ENCODE measurements at places on chromosomes 5 and 9. TPM values are rescaled to one million over a fixed set of nuclear protein-coding genes. Genes with fewer than 3 reads are reported as not detected.
A peak's percentile ranks its signal among the peaks of the same experiment; 100 is the strongest.

The THG1L gene
- total RNA-seq = 7.8 TPM

The FBP2 gene
- total RNA-seq = not detected

The UGCG gene
- total RNA-seq = 37.2 TPM

The FKTN gene
- total RNA-seq = 6.2 TPM

- H3K27me3 ChIP-seq = no peaks in the 10 kb centered on the region
- DNase-seq = peak; percentile 32
- no peak overlapping the region for H3K27ac ChIP-seq
Measured at GRCh38 chr9:129278391-129279237, 100.6 kb upstream of the IER5L start.

DNA sequence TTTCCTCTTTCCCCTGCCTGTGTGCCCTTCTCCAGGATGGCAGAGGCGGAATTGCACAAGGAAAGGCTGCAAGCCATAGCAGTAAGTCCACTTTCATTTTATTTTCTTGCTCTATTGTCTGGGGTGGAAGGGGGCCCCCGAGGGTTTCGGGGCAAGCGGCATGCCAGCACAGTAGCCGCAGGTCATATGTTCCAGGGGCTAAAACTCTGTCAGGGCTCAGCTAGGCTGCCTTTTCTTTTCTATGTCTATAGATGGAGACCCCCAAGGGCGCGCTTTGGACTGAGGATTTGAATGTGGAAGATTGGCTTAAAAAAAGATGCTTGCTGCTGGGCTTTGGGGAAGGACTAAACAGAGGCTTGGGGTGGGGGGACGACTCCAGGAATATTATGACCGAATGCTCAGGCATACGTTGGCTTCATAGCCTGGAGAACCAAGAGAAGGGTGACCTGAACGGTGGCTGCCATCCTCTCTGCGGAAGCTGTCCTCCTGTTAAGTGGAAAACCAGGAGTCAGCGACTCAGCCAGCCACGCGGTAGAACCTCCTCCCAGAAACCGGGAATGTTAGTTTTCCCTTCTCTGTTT, 545 bp downstream of the PALM2AKAP2 start:
- peak; percentile 62 for DNase-seq
- no peaks in the 10 kb centered on the region for H3K27me3 ChIP-seq
- H3K4me3 ChIP-seq = peak overlapping the region; percentile 81
- peak overlapping the region; percentile 94 for H3K27ac ChIP-seq
- H3K4me1 ChIP-seq = no peaks in the 10 kb centered on the region
- no peaks in the 10 kb centered on the region for H3K36me3 ChIP-seq

DNA sequence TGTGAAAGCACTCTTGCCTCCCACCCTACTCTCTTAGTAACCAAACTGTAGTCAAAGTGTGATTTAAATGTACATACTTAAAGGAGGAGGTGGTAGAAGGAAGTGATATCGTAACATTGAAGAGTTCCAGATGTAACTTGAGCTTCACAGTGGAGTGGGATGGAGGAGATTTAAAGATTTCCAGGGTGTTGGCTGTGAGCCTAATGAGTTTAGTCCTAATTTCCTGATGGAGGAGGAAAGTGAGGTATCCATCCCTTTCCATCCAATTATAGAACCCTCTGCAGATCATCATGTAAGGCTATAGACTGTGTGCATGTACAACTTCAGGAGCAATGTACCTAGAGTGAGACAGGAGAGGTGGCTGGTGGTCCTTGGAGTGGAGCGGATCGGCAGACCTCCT, 1163.9 kb upstream of the SEMA6A start:
- H3K4me3 ChIP-seq = no peak overlapping the region
- H3K27me3 ChIP-seq = no peaks in the 10 kb centered on the region
- no peaks in the 10 kb centered on the region for H3K36me3 ChIP-seq
- H3K27ac ChIP-seq = no peak overlapping the region
- no peak for DNase-seq

GRCh38 chr9:110156416-110156815, 51.5 kb downstream of the C9orf152 start:
- no peak overlapping the region for H3K4me3 ChIP-seq
- no peaks in the 10 kb centered on the region for H3K36me3 ChIP-seq
- no peak overlapping the region for H3K27ac ChIP-seq
- H3K4me1 ChIP-seq = peaks cover 10% of the 10 kb centered on the region
- DNase-seq = no peak

DNA sequence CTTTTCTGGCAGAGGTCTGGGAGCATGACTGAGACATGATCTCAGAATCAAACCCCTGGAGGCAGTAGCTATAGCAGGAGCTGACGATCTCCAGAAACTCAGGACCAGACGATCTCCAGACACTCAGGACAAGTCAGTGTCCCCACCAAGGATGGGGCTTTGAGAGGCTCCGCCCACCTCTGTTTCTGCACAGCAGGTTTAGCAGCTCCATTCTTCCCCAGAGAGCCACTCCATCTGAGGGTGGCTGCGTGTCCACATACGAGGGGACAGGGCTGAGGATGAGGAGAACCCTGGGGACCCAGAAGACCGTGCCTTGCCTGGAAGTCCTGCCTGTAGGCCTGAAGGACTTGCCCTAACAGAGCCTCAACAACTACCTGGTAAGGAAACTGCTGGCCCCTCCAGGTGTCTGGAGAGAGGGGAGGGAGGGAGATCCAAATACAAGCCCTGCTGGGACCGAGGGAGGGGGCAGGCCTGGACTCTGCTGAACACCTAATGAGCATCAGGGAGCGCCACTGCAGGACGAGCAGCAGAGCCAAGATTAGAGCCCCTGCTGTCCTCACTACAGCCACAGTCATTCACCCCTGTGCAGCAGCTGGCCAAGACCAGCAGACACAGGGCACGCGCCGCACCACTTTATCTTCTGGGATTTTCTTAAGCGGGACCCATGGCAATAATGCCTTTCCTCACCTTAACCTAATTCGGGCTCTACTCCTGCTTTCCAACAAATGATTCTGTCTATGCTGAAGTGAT, at the start of gene GABRP:
Gene GABRP, plus strand, starts transcription at position 228 of the 750 bp plus-strand sequence. CDS start 4,891 bp downstream, outside the sequence.
- no peak within 1 kb of the TSS for H3K27ac ChIP-seq
- no peaks in the 10 kb centered on the region for H3K36me3 ChIP-seq
- no peaks in the 10 kb centered on the region for H3K27me3 ChIP-seq

GRCh38 chr5:154709368-154710305, 45.5 kb upstream of the LARP1 start:
- H3K36me3 ChIP-seq = no peaks in the 10 kb centered on the region
- no peak overlapping the region for H3K27ac ChIP-seq
- H3K4me1 ChIP-seq = no peaks in the 10 kb centered on the region
- H3K27me3 ChIP-seq = no peaks in the 10 kb centered on the region
- no peak for DNase-seq

- DNase-seq = no peak
- no peak overlapping the region for H3K4me3 ChIP-seq
- no peaks in the 10 kb centered on the region for H3K36me3 ChIP-seq
- H3K27me3 ChIP-seq = no peaks in the 10 kb centered on the region
- H3K27ac ChIP-seq = no peak overlapping the region
- no peaks in the 10 kb centered on the region for H3K4me1 ChIP-seq
Measured at GRCh38 chr5:1709171-1709803, 90.3 kb downstream of the MRPL36 start.

DNA sequence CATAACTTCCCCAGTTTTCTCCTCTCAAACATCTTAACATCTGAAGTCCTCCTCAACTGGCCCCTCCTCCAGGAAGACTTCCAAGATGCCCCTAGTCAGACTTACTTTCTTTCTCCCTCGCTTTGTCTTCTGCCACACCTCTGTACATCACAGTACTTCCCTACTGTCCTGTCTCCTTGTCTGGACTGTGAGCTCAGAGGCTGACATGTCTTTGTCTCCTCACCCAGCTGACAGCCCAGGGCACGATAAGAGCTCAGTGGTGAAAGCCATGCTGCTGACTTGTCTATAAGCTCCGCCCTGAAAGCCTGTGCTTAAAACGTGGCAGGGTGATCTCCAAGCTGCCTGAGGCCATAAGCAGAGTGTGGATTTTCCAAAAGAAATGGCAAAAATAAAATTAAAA, 33.0 kb upstream of the SLC25A51 start:
- H3K27ac ChIP-seq = no peak overlapping the region
- H3K27me3 ChIP-seq = no peaks in the 10 kb centered on the region
- no peak overlapping the region for H3K4me3 ChIP-seq
- no peak for DNase-seq
- H3K36me3 ChIP-seq = peaks cover 5% of the 10 kb centered on the region
- no peaks in the 10 kb centered on the region for H3K4me1 ChIP-seq

GRCh38 chr5:112388074-112388473, 31.0 kb downstream of the EPB41L4A start:
- no peak overlapping the region for H3K27ac ChIP-seq
- H3K27me3 ChIP-seq = no peaks in the 10 kb centered on the region
- H3K4me3 ChIP-seq = no peak overlapping the region
- no peak for DNase-seq
- no peaks in the 10 kb centered on the region for H3K36me3 ChIP-seq
- no peaks in the 10 kb centered on the region for H3K4me1 ChIP-seq

GRCh38 chr9:37515620-37516258, 30.0 kb downstream of the POLR1E start:
- DNase-seq = no peak
- H3K27me3 ChIP-seq = no peaks in the 10 kb centered on the region
- no peak overlapping the region for H3K4me3 ChIP-seq
- H3K27ac ChIP-seq = no peak overlapping the region

- no peak overlapping the region for H3K27ac ChIP-seq
- DNase-seq = peak; percentile 70
- peaks cover 13% of the 10 kb centered on the region for H3K4me1 ChIP-seq
- no peaks in the 10 kb centered on the region for H3K36me3 ChIP-seq
- no peaks in the 10 kb centered on the region for H3K27me3 ChIP-seq
Measured at GRCh38 chr9:27870404-27870803, 297.1 kb upstream of the C9orf72 start.

DNA sequence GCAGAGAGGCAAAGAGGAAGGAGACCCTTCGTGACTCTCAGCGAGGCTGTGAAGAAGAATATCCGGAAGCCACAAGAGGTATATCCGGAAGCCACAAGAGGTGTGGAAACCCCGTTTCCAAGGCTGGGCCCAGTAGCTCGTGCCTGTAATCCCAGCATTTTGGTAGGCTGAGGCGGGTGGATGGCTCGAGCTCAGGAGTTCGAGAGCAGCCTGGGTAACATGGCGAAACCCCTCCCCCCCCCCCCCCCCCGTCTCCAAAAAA, 612 bp upstream of the BBLN start:
- peak overlapping the region; percentile 67 for H3K4me3 ChIP-seq
- H3K4me1 ChIP-seq = peaks cover 5% of the 10 kb centered on the region
- H3K27me3 ChIP-seq = no peaks in the 10 kb centered on the region
- DNase-seq = no peak
- H3K36me3 ChIP-seq = no peaks in the 10 kb centered on the region

GRCh38 chr9:131667576-131667975, 72.3 kb downstream of the RAPGEF1 start:
- no peak overlapping the region for H3K27ac ChIP-seq
- DNase-seq = no peak
- H3K4me1 ChIP-seq = peaks cover 4% of the 10 kb centered on the region
- no peaks in the 10 kb centered on the region for H3K36me3 ChIP-seq
- no peaks in the 10 kb centered on the region for H3K27me3 ChIP-seq

DNA sequence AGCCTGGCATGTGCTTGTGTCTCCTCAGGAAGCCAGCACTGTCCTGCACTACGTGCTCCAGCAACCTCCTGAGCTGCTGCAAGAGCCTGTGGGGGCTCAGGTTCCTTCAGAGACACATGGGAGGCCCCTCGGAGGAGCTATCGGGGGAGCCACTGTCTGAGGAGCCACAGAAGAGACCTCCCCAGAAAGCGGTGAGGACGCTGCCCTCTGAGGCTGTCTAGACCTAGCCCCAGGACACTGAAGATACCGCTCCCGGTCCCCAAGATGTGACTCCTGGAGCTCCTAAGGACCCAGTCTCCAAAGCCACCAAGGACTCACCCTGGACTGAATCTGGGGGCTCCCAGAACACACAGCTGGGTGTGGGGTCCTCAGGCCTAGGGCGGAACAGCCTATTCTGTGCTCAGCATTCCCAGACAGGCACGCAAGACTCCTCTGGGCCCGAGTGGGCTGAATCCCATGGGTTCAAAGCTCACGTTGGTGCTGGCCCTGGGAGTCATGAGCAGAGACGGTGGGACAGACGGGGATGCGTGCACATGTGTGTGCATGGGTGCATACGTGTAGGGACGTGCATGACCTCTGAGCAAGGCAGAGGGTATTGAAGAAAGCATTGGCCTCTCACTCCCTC, 50.0 kb downstream of the HRH2 start:
- H3K4me1 ChIP-seq = no peaks in the 10 kb centered on the region
- H3K27ac ChIP-seq = no peak overlapping the region
- no peaks in the 10 kb centered on the region for H3K27me3 ChIP-seq
- no peak overlapping the region for H3K4me3 ChIP-seq
- no peaks in the 10 kb centered on the region for H3K36me3 ChIP-seq

GRCh38 chr9:123742009-123742767, 187.7 kb downstream of the DENND1A start:
- H3K27ac ChIP-seq = no peak overlapping the region
- peak; percentile 55 for DNase-seq
- H3K4me3 ChIP-seq = no peak overlapping the region
- no peaks in the 10 kb centered on the region for H3K4me1 ChIP-seq
- no peaks in the 10 kb centered on the region for H3K27me3 ChIP-seq

DNA sequence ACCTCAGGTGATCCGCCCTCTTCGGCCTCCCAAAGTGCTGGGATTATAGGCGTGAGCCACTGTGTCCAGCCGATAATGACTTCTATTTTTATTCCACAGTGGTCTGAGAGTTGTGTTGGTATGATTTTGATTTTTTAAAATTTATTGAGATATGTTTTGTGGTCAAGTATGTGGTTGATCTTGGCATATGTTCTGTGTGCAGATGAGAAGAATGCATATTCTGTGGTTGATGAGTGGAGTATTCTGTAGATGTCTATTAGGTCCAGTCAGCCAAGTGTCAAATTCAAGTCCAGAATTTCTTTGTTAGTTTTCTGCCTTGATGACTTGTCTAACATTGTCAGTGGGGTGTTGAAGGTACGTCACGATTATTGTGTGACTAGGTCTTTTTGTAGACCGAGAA, 338.2 kb upstream of the TARS1 start:
- no peaks in the 10 kb centered on the region for H3K27me3 ChIP-seq
- no peaks in the 10 kb centered on the region for H3K4me1 ChIP-seq
- no peak for DNase-seq
- no peak overlapping the region for H3K27ac ChIP-seq
- H3K4me3 ChIP-seq = no peak overlapping the region

DNA sequence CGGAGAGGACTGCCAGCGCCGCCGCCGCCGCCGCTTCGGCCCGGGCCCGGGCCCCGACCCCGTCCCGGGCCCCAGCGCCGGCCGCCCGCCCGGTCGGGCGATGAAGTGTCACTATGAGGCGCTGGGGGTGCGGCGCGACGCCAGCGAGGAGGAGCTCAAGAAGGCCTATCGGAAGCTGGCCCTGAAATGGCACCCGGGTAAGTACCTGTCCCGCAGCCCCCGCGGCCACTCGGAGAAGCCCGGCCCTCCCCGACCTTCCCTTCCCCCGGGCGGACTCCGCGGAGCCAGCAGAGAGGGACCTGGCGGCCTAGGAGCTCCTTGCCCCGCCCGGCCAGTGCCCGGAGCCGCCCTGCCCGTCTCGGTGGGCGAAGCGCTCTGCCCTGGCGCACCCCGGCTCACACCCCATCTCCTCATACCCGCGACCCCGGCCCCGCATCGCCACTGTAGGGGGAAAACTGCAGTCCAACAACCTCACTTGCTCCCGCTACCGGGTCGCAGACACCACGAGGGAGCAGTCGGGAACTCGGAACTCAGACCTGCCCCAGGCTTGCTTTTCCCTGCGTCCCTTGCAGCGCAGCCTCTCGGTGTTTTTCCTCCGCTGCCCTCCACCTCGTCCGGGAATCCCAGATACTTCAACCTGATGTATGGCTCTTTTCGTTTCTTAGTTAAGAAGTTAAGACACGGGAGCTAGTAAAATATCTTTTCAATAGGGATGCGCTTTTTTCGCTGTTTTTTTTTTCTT, 532 bp downstream of the DNAJC21 start:
- no peaks in the 10 kb centered on the region for H3K36me3 ChIP-seq
- peak overlapping the region; percentile 79 for H3K4me3 ChIP-seq
- H3K27ac ChIP-seq = peak overlapping the region; percentile 86
- H3K27me3 ChIP-seq = no peaks in the 10 kb centered on the region
- peaks cover 17% of the 10 kb centered on the region for H3K4me1 ChIP-seq

All from right lobe of liver (tissue), 6 donors.